ENCODE measurements at places on chromosomes 13 and 19. TPM values are rescaled to one million over a fixed set of nuclear protein-coding genes. Genes with fewer than 3 reads are reported as not detected.

Gene ZNF575
- not detected for total RNA-seq

Gene NOTCH3
- 2.9 TPM for total RNA-seq

Gene NXNL1
- total RNA-seq, result not detected

Gene ZNF442
- total RNA-seq, result 0.32 TPM

Gene SPACA4
- total RNA-seq, result not detected

Gene CEACAM16
- not detected for total RNA-seq

Gene TYROBP
- not detected for total RNA-seq

Gene ABHD13
- 9.4 TPM for total RNA-seq

Gene ACP7
- under 0.01 TPM for total RNA-seq

Gene CABP5
- total RNA-seq, result not detected

Gene C19orf85
- not detected for total RNA-seq

Gene WDR62
- total RNA-seq, result 7.0 TPM

Gene ZNF728
- total RNA-seq, result not detected

Gene STK11
- total RNA-seq, result 89.0 TPM

Gene MEDAG
- 90.3 TPM for total RNA-seq

Gene ADPRHL1
- under 0.01 TPM for total RNA-seq

Gene ZNF793
- under 0.01 TPM for total RNA-seq

Gene CYP4F11
- not detected for total RNA-seq

Gene MAMSTR
- total RNA-seq, result not detected

Data from epithelial cell of umbilical artery (primary cell).